Stimulated activated CD4-positive, alpha-beta T cell treated with anti-CD3 and anti-CD28 coated beads, Interleukin-4, amount 100 ng/mL, for 48 hours (primary cell): ENCODE measurements at places on chromosomes 3 and 15.
A peak's percentile ranks its signal among the peaks of the same experiment; 100 is the strongest.

- no peak for DNase-seq
These were observed 430.3 kb downstream of the NTRK3 start for GRCh38 chr15:87826119-87826747.

- DNase-seq: no peak
These were observed 13.8 kb upstream of the ATP2B2 start for GRCh38 chr3:10519236-10519635.

DNA sequence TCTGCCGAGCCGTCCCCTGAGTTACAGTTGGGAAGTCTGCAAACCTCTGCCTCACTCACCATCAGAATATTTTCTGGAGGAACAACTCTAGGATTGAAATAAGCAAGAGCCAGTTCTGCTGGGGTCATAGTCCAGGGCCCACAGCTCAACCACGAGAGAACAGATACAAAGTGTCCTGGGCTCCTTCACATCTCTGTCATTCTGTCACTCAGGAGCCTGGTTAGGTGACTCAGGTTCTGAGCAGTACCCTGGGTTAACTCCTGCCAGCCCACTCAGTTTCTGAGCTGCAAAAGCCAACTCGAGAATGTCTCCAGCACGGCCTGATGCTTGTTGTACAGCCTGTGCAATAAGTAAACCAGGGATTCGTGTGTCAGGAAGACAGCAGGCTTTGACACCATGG is 155.7 kb downstream of the SLCO3A1 start:
- DNase-seq: no peak

- no peak for DNase-seq
These were observed 49.9 kb upstream of the SUCLG2 start for GRCh38 chr3:67704322-67704721.

- no peak for DNase-seq
These were observed 75.5 kb downstream of the ZBTB20 start for GRCh38 chr3:115071601-115072000.

DNA sequence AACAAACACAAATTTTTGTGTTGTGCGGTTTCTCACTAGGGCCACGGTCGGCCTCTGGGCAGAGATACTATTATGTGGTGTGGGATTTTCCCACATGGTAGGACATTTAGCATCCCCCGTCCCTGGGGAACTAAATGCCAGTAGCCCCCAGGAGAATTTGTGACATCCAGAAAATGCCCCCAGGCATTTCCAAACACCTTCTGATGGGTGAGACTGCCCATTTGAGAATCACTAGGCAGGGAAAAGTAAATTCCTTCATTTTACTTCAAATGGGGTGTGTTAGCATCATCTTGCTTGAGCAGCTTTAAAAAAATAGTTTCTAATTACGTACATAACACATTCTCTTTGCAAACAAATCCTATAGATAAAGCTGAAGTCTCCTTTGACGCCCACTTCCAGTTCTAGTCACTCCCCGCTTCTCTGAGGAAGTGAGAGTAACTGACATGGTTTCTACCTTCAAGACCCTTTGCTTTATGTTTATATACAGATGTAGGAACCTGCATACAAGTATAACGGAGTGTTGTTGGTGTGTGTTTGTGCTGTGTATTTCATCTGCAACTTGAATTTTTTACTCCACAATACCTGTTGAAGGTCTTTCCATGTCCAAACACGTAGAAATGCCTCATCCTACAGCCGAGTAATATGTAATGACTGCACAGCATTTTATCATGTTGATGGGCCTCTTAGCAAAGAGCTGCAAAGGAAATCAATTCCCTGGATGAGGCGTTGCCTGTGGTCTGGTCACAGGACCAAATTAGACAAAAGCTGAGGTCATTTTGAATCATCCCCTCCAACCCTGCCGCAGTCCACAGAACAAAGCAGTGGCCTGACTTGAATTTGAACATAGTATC is 31.4 kb upstream of the ZBTB38 start:
- DNase-seq: no peak

DNA sequence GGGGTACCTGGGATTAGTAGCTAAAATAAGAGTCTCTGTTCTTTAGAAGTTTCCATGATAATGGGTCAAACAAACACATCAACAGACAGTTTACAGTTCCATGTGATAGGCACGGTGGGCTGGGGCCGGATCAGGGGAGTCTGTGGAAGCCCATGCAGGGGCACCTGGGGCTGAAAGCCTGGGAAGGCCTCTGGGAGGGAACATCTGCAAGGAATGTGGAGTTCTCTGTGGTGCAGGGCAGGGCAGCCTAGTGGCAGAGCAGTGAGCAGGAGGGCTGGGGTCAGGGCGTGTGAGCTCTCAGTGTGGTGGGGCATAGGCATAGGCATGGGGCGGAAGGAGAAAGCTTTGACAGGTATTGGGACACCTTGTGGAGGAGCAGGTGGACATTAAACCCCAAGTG is 207.7 kb upstream of the TRIM42 start:
- no peak for DNase-seq

DNA sequence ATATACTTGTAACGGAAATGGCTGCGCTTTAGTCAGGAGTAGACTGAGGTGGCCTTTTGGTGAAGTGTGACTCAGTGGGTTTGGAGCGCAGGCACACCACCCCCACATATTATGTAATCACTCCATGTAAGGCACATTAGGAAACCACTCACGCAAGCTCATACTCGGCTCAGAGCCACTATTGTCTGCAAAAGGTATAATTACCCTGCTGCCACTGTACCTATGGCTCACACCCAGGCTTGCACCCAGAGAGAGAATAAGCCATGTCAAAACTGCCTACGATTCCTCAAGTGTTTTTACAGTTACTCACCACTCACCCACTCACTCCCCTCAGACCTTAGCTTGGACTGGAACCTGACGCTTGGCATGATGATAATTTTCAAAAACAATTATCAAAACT is 611.9 kb upstream of the CCDC54 start:
- no peak for DNase-seq

GRCh38 chr15:92968926-92969651 is 69.0 kb downstream of the CHD2 start:
- no peak for DNase-seq

DNA sequence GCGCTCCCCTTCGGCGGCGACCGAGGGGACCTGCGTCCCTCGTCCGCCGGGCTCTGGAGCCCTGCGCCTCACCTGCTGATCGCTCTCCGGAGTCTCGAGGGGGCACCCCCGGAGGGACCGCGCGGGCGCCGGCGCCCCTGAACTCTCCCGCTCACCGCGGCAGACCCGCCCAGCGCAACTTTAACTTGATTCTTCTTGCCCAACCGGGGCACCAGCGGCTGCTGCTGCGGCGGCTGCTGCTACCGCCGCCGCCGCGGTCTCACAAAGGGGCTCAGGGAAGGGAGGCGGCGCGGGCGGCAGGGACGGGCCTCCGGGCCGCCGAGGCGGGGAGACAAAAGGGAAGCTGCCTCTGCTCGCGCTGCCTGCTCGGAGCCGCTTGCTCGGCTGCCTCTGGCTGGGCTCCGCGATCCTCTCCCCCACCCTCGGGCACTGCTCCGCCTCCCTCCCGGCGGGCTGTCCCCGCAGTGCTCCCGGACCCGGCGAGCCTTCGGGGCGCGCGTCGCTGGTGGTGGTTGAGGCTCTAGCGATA is at the start of gene PPM1L:
Gene PPM1L, plus strand, starts transcription at position 456 of the 529 bp plus-strand sequence.
- DNase-seq: peak; percentile 36

DNA sequence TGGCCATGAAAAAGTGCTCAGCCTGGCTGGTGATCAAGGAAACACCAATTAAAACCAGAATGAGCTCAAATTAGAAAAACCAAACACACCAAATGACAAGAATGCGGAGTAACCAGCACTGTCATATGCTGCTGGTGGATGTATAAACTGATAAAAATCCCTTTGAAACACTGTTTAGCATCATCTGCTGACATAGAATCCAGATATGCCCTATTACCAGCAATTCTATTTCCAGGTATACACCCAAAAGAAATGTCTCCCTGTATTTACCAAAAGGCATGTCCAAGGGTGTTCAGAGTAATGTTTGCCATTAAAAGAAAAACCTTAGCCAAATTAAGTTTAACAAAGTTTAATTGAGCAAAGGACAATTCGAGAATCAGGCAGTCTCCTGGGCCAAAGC is 138.6 kb downstream of the FMN1 start:
- DNase-seq: no peak

GRCh38 chr3:112175037-112175436 is 42.0 kb upstream of the GCSAM start:
- no peak for DNase-seq

DNA sequence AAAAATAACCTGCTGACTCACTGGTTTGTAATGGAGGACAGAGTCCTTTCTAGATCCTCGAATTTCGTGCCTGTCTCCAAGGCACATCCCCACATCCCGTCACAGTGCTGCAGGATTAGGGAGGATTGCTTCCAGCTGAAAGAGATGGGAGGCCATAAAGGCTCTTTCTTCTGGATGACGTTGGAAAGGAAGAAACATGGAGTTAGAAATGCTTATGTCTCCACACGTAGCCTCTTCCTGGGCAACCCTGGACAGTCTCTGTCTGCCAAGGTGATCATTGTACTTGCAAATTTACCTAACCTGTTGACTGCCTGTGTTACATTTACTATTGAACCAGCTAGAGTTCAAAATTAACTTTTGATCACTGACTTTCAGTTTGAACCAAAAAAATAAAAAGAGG is 27.6 kb upstream of the VILL start:
- no peak for DNase-seq

DNA sequence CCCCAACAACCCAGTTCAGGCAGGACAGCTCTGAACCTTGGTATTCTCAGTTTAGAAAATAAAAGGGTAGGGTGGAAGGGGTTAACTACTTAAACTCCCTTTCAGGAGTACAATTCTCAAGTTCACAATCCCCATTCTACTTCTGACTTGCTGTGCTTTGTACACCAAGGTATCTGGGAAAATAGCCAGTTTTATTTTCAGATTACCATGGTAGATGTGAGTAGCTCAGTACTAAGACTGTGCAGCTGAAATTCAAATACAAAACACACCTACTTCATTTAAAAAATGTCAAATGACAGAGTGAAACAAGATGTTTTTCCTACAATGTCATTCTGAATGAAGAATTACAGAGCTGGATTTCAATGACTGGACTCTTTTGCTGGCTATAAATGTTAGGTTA is 27.4 kb downstream of the SLC7A14 start:
- no peak for DNase-seq

DNA sequence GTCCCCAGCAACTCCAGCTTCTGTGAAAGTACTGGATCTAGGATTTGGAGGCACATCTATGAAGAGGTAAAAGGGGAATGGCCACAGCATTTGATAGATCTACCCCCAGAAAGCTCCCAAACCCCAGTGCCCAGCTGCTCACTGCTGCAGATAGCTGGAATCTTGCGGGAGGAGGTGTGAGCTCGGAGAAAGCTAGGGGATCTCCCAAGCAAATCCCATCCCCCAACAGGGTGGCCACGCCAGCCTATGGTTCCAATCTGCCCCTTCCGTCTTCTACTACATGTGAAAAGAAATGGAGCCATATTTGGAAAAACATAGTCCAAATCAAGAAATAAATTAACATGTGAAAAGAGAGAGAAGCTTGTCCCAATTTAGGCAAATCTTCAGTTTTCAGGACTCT is 42.0 kb downstream of the SEMA5B start:
- no peak for DNase-seq

- DNase-seq: no peak
These were observed 37.6 kb downstream of the TRA2B start for GRCh38 chr3:185900228-185900627.

DNA sequence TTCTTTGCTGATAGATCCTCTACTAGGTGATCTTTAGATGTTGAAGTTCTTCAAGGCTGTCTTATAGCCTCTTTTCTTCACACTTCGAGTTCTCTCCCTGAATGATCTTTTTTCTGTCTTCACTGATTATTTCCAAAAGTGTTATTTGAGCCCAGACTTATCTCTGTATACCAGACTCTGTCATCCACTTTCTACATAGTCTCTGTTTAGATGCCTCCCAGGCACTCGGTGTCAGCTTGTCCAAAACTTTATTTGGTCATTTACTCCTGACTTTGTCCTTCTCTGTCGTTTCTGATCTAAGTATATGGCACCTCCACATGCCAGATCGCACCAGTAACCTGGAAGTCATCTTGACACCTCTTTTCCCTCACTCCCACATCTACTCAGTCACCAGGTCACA is 27.6 kb downstream of the KLHL18 start:
- DNase-seq: no peak

DNA sequence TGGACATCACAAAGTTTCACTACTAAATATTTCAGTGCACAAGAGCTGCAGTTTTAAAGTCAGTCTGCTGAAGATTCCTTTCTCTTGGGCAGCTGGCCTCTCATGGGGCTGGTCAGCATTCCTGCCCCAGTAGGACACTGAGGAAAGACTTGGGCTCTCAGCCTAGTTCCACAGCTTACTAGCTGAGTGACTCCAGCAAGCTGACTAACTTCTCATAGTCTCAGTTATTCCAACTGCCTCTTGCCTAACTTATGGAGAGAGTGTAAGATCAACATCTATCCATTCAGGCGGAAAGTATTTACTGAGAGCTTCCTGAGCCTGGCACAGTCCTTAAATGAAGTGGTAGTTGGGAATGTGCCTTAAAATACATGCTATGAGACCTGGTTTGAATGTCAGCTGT is 27.0 kb downstream of the TM4SF4 start:
- no peak for DNase-seq

DNA sequence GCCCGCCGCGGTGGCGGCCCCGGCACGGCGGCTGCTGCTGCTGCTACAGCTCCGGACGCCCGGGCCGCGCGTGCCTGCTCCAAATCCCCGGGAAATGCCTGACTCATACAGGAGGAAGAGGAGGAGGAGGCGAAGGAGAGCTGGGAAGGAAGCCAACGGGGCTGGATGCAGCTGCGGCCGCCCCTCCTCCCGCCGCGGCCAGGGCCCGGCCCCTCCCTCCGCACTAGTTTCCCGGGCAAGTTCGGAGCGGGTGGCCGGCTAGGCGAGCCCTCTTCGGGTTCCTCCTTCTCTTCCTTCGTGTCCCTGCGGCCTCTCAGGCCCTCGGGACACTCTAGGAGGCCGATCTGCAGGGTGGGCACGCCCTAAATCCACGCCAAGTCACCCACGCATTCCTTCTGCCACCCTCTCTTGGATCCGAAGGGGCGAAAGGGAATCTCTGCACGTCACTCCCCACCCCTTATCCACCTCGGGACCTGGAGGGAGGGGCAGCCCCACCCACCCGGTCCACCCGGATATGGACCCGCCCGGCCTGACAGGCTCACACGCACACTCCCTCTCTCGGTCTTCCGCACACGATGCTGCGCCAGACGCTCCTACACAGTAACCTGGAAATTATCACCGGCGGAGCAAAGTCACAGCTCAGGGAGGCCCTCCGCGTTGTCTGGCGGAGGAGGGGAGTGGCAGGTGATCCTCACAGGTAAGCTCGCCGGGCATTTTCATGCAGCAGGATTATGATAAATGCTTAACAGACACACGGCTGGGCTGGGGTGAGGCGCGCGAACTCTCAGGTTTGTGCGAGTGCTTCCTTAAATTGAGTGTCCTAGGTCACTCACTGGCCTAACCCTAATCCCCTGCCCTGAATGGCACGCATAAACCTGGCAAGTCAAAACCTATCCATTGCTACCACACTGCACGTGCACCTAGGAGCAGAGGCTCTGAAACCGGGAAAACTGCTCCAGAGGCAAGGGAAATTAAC is at the start of the genes OSBPL10 and ZNF860:
Gene OSBPL10, minus strand, starts transcription at position 57 of the 976 bp plus-strand sequence. CDS start 83 bp downstream, outside the sequence.
Gene ZNF860, plus strand, starts transcription at position 545 of the 976 bp plus-strand sequence. CDS start 7,330 bp downstream, outside the sequence.
- DNase-seq: no peak

GRCh38 chr3:139610886-139611285 is 66.9 kb downstream of the NMNAT3 start:
- DNase-seq: no peak

GRCh38 chr15:76667943-76668715 is 237.0 kb downstream of the SCAPER start:
- no peak for DNase-seq

- no peak for DNase-seq
These were observed 30.1 kb upstream of the TIMP4 start for GRCh38 chr3:12188681-12189287.
